ENCODE measurements at places on chromosomes 7 and 10. TPM values are rescaled to one million over a fixed set of nuclear protein-coding genes. Genes with fewer than 3 reads are reported as not detected.
A peak's percentile ranks its signal among the peaks of the same experiment; 100 is the strongest.

- DNase-seq, result no peak
These were observed 6.1 kb upstream of the CPA4 start for GRCh38 chr7:130286881-130287280.

Gene PPP1R3C
- total RNA-seq, result 173 TPM

- no peak for DNase-seq
These were observed 193.9 kb upstream of the PPP2R2D start for GRCh38 chr10:131706952-131707351.

Gene TAC1
- not detected for total RNA-seq

- DNase-seq, result no peak
These were observed 23.2 kb downstream of the CALCR start for GRCh38 chr7:93551063-93551895.

Gene PAX4
- total RNA-seq, result not detected

DNA sequence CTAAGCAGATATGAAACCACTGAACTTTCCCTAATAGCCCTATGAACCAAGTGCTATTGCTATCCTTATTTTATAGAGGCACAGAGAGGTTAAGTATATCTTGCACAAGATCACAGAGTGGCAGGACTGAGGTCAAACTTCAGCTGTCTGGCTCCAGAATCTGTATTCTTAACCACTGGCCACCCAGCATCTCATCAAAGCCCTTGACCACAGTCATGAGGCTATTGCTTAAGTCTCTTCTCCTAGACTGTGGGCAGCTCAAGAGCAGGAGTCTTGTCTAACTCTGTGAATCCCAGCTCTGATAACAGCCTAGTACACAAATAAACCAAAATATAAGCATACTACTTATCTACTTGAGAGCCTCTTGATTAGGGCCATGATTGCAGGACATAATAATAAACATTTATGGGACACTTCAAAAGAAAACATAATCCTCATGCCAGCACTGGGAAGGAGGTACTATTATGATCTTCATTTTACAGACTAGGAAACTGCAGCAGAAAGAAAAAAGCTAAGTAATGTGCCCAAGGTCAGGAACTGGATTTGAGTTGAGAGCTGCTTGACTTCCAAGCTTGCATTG lies 22.4 kb upstream of the SMC3 start:
- DNase-seq, result no peak

DNA sequence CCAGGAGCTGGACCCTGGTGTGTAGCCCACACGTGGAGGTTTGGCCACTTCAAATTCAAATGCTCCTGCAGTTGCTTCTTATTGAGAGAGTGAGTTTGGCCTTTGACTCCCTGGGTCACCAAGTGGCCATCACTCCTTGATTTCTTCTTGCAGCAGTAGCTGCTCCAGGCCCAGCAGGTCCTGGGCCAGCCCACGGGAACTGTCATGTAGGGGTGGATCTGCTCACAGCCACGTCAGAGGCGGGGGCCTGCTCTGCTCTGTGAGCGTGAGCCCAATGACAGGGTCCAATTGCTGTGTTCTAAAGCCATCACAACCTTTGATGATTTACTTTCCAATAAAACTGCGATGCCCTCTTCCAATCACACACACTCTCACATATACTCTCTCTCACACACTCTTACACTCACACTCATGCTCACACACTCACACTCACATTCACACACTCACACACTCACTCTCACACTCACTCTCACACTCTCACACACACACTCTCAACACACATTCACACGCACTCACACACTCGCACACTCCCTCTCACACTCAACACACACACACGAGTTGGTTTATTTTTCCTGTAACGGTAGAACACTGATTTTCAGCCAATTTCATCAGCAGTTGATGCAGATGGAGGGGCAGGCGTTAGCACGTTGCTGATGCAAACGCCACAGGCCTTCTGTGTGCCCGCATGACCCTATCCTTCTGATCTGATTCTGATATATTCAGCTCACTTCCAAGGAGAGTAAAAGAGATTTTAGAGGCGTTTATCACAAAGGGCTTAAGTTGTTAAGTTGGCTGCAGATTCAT lies 210.7 kb upstream of the PPP2R2D start:
- no peak for DNase-seq

- DNase-seq, result peak; percentile 67
These were observed 9.2 kb downstream of the AQP1 start for GRCh38 chr7:30920584-30921539.

Gene PCGF5
- total RNA-seq, result 55.6 TPM
